ENCODE measurements at places on chromosomes 2 and 18.

- no peak for DNase-seq
Observed at GRCh38 chr2:85255813-85256594, 71.8 kb downstream of the TGOLN2 start.

- DNase-seq, result no peak
Observed at GRCh38 chr2:32940316-32940997, 6.3 kb upstream of the LTBP1 start.

GRCh38 chr18:13481820-13482617 is 244.3 kb downstream of the FAM210A start:
- no peak for DNase-seq

GRCh38 chr18:3726238-3726951 is 276.4 kb downstream of the TGIF1 start:
- no peak for DNase-seq

GRCh38 chr2:48306409-48307284 is 223.3 kb upstream of the STON1 start:
- no peak for DNase-seq

- peak; percentile 48 for DNase-seq
Observed at GRCh38 chr18:46281185-46282176, 177.3 kb downstream of the HAUS1 start.

- no peak for DNase-seq
Observed at GRCh38 chr2:131039101-131039440, 54.2 kb downstream of the FAM168B start.

- DNase-seq, result no peak
Observed at GRCh38 chr2:234308073-234308812, 188.6 kb downstream of the ARL4C start.

DNA sequence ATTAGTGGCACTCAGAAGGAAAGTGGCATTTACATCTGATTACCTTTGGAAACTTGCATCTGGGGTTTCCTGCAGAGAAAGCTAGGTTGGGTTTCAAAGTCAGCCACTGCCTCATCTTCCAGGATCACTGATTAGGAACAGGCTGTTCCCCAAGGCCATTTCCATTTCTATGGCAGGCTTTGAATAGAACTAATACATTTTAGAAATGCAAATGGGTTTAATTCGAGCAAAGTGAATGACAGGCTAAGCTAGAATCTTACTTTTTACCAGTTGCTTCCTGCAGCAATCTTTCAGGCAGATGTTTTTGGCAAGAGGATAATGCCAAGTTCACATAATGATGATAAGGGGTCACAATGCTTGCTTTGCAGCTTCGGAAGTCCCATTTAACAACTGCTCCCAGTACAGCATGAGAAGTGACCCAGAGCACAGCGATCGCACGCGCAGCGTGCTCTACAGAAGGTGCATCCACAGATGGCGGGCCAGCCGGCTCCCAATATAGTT is 336.7 kb downstream of the LPIN1 start:
- DNase-seq, result no peak

DNA sequence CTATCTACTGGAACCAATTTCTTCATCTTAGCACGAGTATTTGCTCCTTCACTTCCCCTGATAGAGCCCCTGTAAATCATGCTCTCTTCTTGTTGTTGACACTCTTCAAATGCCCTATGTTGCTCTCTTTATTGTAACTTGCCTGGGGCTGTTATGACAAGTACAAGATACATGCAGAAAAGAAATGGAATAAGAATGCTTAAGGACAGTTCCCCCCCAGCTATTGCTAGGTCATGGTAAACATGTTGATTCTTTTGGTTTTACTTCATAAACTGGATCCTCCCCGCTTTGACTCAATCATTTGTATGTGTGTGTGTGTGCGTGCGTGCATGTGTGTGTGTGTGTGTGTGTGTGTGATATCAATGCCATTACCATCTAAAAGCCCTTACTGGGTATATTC is 368.5 kb upstream of the CNTNAP5 start:
- no peak for DNase-seq

Measured in activated CD4-positive, alpha-beta T cell treated with anti-CD3 and anti-CD28 coated beads for 24 hours (primary cell).